MCF 10A (cell line): ENCODE measurements at places on chromosomes 6 and 20. TPM values are rescaled to one million over a fixed set of nuclear protein-coding genes. Genes with fewer than 3 reads are reported as not detected.

DNA sequence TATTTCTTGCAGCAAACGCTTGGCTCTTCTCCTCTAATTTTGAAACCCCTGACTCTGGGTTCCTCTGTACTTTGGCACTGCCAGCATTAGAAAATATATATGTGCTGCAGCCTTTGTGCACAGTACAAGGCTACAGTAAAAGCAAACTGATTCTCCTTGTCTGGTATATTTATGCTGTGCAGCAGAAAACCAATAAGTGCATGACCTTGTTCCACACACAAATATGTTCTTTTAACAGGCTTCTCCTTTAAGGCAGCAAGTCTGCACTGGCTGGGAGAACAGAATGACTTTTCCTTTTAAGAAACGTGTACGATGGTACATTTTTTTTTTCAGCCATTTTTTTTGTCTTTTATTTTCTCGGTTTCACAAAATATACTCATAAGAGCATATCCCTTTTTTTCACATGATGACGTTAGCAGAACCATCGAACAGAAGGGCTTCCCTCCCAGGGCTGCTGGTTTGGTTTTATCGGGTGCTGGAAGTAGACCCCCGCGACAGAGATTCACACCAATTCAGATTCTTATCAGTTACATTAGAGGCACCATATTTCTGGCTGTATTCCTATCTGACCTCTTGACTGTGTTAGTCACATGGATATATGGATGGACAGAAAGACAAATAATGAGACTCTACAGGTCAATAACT lies 129.9 kb upstream of the ARID1B start:
- no peak for DNase-seq
- no peak overlapping the region for H3K4me3 ChIP-seq
- H3K27ac ChIP-seq = no peak overlapping the region
- no peaks in the 10 kb centered on the region for H3K36me3 ChIP-seq

BNIP5 gene
- total RNA-seq = not detected in 2 replicates

GRCh38 chr6:38131527-38131965 lies 312.0 kb downstream of the ZFAND3 start:
- peaks cover 12% of the 10 kb centered on the region for H3K36me3 ChIP-seq
- DNase-seq = peak; percentile 77
- peak overlapping the region; percentile 37 for H3K27ac ChIP-seq
- H3K4me3 ChIP-seq = no peak overlapping the region
- H3K4me1 ChIP-seq = peaks cover 15% of the 10 kb centered on the region

DNA sequence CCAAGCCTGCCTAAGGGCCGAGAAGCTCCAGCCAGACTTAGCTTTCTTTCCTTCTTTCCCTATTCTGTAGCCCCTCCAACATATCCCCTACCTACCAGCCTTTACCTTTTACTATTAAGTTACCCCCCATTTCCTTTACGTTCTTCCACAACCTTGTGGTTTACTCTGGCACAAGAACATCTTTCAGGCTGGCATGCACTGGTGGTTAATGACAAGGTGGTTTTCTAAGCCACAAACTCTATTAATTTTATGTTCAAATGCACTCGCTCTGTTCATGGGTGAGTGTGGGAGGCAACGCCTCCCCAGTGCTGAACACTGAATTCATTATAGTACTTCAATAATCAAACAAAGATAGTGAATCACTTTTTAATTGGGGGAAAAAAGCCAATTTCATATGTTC lies 64.4 kb downstream of the TRERF1 start:
- peaks cover 20% of the 10 kb centered on the region for H3K4me1 ChIP-seq
- no peak overlapping the region for H3K4me3 ChIP-seq
- no peak for DNase-seq
- no peaks in the 10 kb centered on the region for H3K36me3 ChIP-seq

GRCh38 chr6:107083921-107084320 lies 31.4 kb downstream of the BEND3 start:
- no peak for DNase-seq
- no peaks in the 10 kb centered on the region for H3K36me3 ChIP-seq
- no peak overlapping the region for H3K4me3 ChIP-seq
- H3K4me1 ChIP-seq = no peaks in the 10 kb centered on the region

- H3K36me3 ChIP-seq = no peaks in the 10 kb centered on the region
- no peaks in the 10 kb centered on the region for H3K27me3 ChIP-seq
- no peak for DNase-seq
- no peak overlapping the region for H3K27ac ChIP-seq
Measured at GRCh38 chr6:163405412-163406309, 8.9 kb upstream of the QKI start.

DNA sequence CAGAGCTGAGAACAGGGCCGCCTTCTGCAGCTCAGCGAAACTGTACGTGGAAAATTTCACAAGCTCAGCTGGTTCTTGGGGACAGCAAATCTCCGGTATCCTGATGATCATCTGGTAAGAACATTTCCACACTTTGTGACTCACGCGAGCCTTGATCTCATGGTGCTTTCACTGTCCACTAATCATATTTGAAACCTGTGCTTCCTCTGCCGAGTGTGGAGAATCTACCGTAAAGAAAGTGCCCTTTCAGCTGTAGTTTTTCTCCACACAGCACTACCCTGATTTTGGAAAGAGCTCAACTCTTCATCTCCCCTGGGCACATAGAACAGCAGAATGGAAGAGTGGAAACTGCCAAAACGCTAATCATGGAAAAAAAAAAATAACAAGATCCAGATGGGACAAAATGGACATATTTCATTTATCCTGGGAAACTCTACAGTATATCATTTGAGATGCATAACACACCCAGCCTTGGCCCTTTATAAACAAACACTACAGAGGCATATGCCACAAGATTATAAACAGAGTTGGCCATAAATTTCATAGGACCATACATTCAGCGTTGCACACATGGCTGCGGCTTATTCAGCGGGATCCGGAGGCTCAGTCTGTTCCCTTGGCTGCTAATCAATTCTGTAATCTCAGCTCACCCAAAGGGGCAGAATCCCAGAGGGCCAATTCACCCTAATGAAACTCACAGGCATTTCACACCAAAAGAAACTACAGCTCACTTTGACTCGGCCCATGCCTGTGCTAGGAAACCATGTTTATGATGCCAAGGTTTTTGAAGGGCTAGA lies 434.5 kb downstream of the HDGFL1 start:
- H3K4me3 ChIP-seq = no peak overlapping the region
- no peaks in the 10 kb centered on the region for H3K4me1 ChIP-seq
- no peaks in the 10 kb centered on the region for H3K27me3 ChIP-seq
- H3K27ac ChIP-seq = no peak overlapping the region
- H3K36me3 ChIP-seq = no peaks in the 10 kb centered on the region
- no peak for DNase-seq

DNA sequence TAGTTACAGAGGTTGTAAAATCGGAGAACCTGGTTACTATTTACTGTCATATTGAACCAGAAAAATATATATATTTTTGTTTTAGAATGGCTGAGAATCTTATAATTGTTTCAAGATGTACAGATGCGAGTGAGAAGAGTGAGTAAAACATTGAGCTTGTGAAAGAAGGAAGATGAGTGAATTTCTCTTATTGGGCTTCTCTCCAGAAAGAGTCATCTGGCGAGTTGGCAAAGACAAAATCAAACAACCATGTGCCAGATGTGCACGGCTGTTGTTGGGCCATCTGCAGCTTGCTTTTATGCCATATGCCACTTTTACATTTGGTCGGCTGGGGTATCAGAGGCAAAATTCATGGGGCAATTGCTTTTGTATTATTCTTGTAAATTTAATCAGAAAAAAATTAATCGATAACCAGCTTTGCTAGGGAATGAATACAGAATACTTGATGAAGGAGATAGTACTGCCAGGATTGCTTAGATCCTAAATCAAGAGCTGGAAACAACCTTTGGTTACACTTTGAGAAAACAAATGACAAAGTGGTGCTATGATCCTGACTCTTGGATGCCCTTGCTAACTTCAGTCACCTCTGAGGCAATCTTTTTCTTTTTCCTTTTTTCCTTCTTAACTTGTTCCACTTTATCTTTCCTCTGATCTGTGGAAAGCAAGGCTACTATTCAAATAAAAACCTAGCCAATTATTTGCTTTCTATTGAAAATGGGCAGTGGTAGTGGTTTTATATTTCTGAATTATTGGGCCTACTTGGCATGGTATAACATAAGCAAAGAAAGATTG lies 97.1 kb upstream of the GRIK2 start:
- peak; percentile 53 for DNase-seq
- peak overlapping the region; percentile 2 for H3K4me3 ChIP-seq
- peaks cover 13% of the 10 kb centered on the region for H3K4me1 ChIP-seq
- no peaks in the 10 kb centered on the region for H3K27me3 ChIP-seq
- H3K36me3 ChIP-seq = no peaks in the 10 kb centered on the region
- H3K27ac ChIP-seq = peak overlapping the region; percentile 46

DNA sequence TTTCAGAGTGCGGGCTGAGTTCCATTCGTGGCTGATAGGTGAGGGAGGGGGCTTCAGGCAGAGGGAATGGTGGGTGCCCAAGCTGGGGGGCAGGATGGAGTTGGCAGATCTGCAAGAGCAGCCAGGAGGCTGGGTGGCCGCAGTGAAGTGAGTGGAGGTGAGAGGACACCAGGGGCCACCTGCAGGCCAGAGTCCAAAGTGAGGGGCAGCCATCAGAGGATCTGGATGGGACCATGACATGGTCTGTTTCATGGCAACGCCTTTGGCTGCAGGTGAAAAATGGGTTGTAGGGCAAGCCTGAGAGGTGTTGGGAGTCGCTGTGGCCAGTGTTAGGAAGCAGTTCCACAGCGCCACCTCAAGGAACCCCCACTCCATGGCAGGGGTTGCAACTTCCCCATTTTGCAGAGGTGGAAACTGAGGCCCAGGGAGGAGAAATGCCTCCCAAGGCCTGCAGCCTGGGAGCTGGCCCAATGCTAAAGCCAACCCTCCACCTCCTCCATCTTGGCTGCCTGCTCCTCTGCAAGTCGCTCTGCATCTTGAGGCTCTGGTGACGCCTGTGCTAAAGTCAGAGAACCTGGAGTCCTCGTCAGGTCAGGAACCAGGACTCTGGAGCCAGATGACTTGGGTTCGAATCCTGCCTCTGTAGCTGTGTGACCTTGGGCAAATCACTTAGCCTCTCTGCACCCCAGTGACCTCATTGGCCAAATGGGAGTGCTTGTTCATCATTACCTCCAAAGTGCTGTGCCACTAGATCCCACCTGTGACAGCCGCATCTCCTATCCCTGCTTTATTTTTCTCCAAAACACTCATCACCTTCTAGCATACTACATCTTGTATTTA lies 153.8 kb downstream of the CEBPB start:
- no peak overlapping the region for H3K27ac ChIP-seq
- no peak overlapping the region for H3K4me3 ChIP-seq
- H3K27me3 ChIP-seq = no peaks in the 10 kb centered on the region
- H3K36me3 ChIP-seq = no peaks in the 10 kb centered on the region

TUBB2B gene
- total RNA-seq = 0.47 and 0.54 TPM in 2 replicates

GRCh38 chr6:43120944-43121913 lies 45.1 kb downstream of the PTK7 start:
- H3K4me3 ChIP-seq = no peak overlapping the region
- H3K27me3 ChIP-seq = no peaks in the 10 kb centered on the region
- peaks cover 17% of the 10 kb centered on the region for H3K36me3 ChIP-seq
- peak; percentile 97 for DNase-seq

DNA sequence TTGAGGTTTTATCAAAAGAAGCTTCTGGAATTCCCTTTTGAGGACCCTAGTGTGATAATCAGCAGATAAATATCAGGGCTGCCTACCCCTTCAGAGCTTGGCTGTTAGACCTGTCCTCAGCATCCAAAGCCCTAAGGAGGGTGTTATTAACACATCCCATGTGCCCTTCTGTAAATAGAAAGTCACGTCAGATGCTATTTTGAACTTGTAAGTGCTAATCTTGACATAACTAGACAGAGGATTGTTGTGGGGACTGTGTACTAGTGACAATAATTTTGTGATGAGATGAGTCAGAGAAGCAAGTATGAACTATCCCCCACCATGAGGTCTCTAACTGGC lies 4.9 kb upstream of the LAMA4 start:
- H3K4me1 ChIP-seq = peaks cover 4% of the 10 kb centered on the region
- no peaks in the 10 kb centered on the region for H3K27me3 ChIP-seq
- DNase-seq = no peak

GRCh38 chr6:7062451-7063162 lies 45.2 kb upstream of the RREB1 start:
- peaks cover 15% of the 10 kb centered on the region for H3K4me1 ChIP-seq
- no peaks in the 10 kb centered on the region for H3K36me3 ChIP-seq
- H3K27me3 ChIP-seq = no peaks in the 10 kb centered on the region
- DNase-seq = no peak
- H3K4me3 ChIP-seq = no peak overlapping the region

NKX2-4 gene
- total RNA-seq = not detected in 2 replicates

RIMS4 gene
- not detected in 2 replicates for total RNA-seq

- H3K36me3 ChIP-seq = peaks cover 10% of the 10 kb centered on the region
- no peak overlapping the region for H3K4me3 ChIP-seq
- no peak for DNase-seq
- no peaks in the 10 kb centered on the region for H3K4me1 ChIP-seq
Measured at GRCh38 chr20:40232756-40233155, 456.3 kb downstream of the MAFB start.

DNA sequence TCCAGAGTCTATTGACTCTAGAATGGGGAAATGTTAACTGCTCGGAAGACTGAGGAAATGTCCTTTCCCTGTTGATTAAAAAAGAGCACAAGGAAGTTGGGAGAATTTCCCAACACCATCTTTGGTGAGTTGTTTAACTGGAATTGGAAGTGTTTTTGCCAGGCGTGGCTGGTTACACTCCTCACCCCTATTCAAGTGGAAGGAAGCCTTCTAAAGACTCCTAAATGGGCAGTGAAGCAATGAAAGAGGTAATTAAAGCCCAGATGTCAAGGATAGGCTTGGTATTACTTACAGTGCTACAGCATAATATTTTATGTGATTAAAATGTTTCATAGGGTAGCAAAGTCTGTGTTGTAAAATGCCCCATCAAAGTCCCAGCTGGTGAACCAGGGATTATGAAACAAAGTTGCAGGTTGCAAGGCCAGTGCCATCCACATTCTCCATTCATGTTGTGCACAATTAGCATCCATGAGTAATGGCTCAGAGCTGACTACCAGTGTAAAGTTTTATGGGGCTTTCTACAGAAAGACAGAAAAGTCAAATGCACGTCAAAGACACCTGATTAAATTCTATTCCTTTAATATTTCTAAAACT lies 52.6 kb downstream of the BTBD3 start:
- no peaks in the 10 kb centered on the region for H3K4me1 ChIP-seq
- H3K4me3 ChIP-seq = no peak overlapping the region
- H3K36me3 ChIP-seq = no peaks in the 10 kb centered on the region
- DNase-seq = no peak
- H3K27me3 ChIP-seq = no peaks in the 10 kb centered on the region
- no peak overlapping the region for H3K27ac ChIP-seq

- no peak overlapping the region for H3K27ac ChIP-seq
- peaks cover 28% of the 10 kb centered on the region for H3K4me1 ChIP-seq
- H3K27me3 ChIP-seq = no peaks in the 10 kb centered on the region
- DNase-seq = peak; percentile 7
Measured at GRCh38 chr20:54172856-54173652, 732 bp downstream of the CYP24A1 start.

GPR6 gene
- not detected in 2 replicates for total RNA-seq

MOXD1 gene
- total RNA-seq = 0.09 TPM in 1 of 2 replicates, not detected in the other

DNA sequence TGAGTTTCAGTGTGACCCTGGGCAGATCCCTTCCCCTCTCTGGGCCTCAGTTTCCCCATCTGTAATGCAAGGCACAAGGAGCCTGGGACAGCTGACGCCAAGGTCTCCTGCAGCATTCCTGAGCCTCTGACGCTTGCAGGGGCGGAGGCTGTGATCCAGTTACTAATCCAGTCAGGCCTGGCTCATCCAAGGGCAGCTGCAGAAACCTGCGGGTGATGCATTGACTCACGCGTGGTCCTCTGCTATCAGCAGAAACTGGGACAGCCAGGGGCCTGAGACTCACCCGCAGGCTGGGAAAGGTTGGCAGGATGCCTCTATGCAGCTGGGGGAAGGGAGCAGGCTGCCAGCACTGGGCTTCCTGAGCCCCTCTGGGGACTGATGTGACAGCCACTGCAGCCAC lies 65.0 kb upstream of the SIRPA start:
- no peaks in the 10 kb centered on the region for H3K27me3 ChIP-seq
- H3K27ac ChIP-seq = peak overlapping the region; percentile 76
- H3K4me3 ChIP-seq = no peak overlapping the region
- DNase-seq = peak; percentile 90
